ENCODE measurements at places on chromosomes 12 and 14.

DNA sequence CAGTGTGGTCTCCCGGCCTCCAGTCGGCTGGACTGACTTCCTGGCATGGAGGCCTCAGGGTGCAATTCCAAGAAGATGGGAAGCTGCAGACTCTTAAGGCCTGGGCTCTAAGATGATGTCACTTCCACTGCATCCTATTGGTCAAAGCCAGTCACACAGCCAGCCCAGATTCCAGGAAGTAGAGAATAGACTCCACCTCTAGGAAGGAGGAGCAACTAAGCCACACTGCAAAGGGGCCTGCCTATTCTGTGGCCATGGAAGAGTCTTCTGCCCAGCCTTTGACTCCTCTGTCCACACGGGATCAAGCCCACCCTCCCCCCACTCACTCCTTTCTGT is 103.9 kb upstream of the RFLNA start:
- no peak for DNase-seq
- no peaks in the 10 kb centered on the region for H3K36me3 ChIP-seq
- H3K4me1 ChIP-seq: peaks cover 6% of the 10 kb centered on the region
- no peak overlapping the region for H3K4me3 ChIP-seq

DNA sequence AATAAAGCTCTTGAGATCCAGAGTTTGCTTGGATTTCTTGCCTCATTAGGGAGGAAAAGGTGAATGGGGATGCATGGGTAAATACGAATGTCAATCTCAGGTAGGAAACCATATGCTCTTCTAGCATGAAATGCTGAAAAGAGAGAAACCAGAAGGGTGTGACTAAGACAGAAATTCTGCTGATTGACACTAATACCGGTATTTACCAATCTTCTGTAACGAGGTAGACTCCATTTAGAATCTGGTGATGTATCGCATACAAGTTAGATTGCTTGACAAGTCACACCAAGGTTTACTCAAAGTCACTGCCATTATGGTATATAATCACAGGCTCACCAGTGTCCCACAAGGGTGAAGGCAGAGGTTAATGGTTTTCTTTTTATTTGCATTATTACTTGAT is 337.9 kb downstream of the NRXN3 start:
- no peaks in the 10 kb centered on the region for H3K27me3 ChIP-seq
- no peaks in the 10 kb centered on the region for H3K36me3 ChIP-seq
- DNase-seq: no peak
- H3K27ac ChIP-seq: no peak overlapping the region
- no peak overlapping the region for H3K4me3 ChIP-seq

DNA sequence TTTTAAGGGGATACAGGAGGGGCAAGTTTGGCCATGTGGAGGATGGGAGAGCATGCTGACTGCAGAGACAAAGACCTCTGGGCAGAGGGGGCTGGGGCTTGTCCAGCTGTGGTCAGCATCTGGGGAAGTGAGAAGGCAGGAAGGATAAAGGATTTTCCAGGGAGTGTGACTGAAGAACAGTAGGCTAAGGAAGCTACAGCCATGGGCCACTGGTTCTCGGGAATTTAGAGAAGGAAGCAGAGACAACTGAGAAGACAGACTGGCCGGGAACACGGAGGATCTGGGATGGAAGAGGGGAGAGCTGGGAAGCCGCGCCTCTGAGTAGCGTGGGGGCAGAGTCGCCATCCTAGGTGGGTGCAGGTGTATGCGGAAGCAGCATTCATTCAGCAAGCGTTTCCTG is 7.0 kb upstream of the PGAM5 start:
- no peaks in the 10 kb centered on the region for H3K4me1 ChIP-seq
- no peak overlapping the region for H3K27ac ChIP-seq
- no peak overlapping the region for H3K4me3 ChIP-seq
- H3K27me3 ChIP-seq: no peaks in the 10 kb centered on the region
- DNase-seq: no peak

DNA sequence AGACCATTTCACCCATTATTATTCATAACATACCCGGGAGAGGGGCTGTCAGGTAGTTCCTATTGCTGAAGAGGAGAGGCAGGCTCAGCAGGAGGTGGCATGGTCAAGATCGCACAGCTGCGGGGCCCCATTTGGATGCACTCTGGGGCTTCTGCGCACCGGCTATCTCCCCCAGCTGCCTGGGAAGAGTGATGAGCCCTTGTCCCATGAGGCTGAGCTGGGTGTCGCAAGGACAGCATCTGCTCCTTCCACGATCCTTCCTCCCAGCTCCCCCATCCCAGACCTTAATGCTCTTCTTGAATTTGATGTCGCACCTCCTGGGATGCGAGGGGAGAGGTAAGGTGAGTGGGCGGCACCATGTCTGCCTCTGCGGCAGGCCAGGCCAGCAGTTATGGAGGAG is 62.6 kb downstream of the SLC24A4 start:
- DNase-seq: no peak
- H3K4me1 ChIP-seq: no peaks in the 10 kb centered on the region

GRCh38 chr14:90518941-90519256 is 122.1 kb downstream of the CALM1 start:
- no peaks in the 10 kb centered on the region for H3K27me3 ChIP-seq
- no peak overlapping the region for H3K4me3 ChIP-seq
- H3K4me1 ChIP-seq: peaks cover 50% of the 10 kb centered on the region
- no peaks in the 10 kb centered on the region for H3K36me3 ChIP-seq

DNA sequence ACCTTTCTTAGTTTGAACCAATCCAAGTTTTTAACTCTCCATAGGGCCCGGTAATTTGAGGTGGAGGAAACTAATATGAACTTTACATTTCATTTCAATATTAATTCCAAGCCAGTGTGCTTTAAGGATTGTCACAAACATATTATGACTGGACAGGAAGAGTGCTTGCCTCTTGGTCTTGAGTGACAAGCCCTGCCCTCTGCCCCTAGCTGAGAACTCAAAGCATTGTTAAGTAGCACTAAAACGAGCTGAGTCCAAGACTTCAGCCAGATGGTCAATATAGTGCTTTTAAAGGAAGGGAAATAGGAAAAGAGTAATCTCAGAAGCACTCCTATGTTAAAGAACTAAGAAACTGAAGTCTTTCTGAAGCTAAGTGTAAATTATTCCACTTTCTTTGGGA is 17.1 kb downstream of the TRMT5 start:
- no peak overlapping the region for H3K4me3 ChIP-seq
- no peaks in the 10 kb centered on the region for H3K36me3 ChIP-seq
- no peaks in the 10 kb centered on the region for H3K27me3 ChIP-seq
- H3K27ac ChIP-seq: no peak overlapping the region
- no peaks in the 10 kb centered on the region for H3K4me1 ChIP-seq
- DNase-seq: no peak

GRCh38 chr14:61033054-61033453 is 52.0 kb downstream of the SLC38A6 start:
- no peak overlapping the region for H3K27ac ChIP-seq
- H3K36me3 ChIP-seq: no peaks in the 10 kb centered on the region
- H3K27me3 ChIP-seq: no peaks in the 10 kb centered on the region
- DNase-seq: no peak
- H3K4me3 ChIP-seq: no peak overlapping the region

DNA sequence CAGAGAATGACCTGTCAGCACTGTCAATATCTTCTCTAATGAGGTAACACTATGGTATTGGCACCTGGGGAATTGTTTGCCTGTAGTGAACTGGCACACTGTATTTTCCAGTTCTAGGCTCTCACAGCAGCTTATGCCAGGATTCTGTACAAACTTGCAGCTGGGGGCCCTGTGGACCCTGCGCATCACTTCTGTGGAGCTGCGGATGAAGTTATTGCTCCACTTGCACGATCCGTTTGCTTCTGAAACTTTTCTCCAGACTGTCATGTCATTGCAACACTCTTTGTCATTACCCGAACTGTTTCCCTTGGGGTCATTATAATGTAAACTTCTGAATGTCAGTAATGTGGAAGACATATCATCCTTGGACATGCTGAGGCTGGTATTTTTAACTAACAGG is 3.9 kb downstream of the RNASE11 start:
- no peak overlapping the region for H3K27ac ChIP-seq
- no peaks in the 10 kb centered on the region for H3K36me3 ChIP-seq
- no peaks in the 10 kb centered on the region for H3K27me3 ChIP-seq
- H3K4me1 ChIP-seq: no peaks in the 10 kb centered on the region
- no peak for DNase-seq
- H3K4me3 ChIP-seq: no peak overlapping the region

- H3K4me1 ChIP-seq: peaks cover 29% of the 10 kb centered on the region
- no peaks in the 10 kb centered on the region for H3K27me3 ChIP-seq
- peak overlapping the region; percentile 78 for H3K27ac ChIP-seq
- no peaks in the 10 kb centered on the region for H3K36me3 ChIP-seq
- DNase-seq: peak; percentile 62
These were observed 17.8 kb upstream of the CD9 start for GRCh38 chr12:6182279-6182898.
